T follicular helper cell (primary cell): ENCODE measurements at places on chromosomes 1 and 21.

DNA sequence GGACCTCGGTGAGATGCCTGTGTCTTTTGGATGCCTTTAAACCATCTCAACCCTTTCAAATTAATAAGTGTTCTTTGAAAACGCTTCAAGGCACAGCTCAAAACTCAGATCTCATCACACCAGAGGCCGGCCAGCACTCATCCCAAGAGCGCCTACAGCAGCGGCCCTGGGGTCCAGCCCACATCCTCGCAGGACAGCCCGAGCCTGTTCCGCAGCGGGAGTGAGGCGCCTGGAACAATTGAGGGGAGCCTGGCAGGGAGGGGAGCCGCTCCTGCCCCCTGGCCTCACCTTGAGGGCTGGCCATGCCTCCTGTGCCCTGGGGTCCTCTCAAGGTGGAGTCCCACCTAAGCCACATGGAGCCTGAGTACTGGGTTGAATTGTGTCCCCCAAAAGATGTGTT lies 37.9 kb downstream of the ACOT7 start:
- no peak for DNase-seq

DNA sequence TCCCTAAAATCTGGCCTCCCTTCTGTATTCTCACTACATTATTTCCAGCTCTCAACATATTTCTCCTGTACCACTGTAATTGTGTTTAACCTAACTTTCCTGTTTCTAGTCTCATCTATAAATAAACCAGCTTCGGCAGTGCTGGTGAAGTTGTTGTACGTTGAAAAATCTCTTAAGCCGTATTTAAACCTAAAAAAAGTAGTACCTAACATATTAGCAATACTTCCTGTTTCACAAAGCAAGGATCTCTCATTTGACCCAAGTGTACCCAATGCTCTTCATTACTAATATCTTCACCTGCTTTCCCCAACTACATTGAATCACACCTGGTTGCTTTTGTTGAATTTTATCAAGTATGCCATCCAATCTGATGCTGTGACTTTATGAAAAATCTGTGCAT lies 42.2 kb upstream of the RGS21 start:
- DNase-seq, result no peak

DNA sequence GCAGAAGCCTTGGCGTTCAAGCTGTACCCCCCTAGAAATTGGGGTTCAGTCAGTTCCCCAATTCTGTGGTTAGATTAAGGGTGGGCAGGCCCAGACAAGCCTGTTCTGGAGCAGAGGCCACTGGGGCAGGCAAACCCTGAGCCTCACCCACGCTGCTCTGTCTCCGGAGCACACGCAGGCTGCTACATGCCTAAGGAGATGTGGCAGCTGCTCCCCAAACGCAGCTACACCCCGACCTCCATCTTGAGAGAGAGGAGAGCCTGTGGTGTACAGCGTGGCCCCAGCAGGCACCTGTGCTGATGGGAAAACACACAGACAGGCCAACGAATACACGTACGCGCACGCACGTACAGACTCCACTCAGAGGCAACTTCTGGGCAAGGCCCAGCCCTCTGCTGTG lies 33.9 kb upstream of the GRHL3 start:
- no peak for DNase-seq

DNA sequence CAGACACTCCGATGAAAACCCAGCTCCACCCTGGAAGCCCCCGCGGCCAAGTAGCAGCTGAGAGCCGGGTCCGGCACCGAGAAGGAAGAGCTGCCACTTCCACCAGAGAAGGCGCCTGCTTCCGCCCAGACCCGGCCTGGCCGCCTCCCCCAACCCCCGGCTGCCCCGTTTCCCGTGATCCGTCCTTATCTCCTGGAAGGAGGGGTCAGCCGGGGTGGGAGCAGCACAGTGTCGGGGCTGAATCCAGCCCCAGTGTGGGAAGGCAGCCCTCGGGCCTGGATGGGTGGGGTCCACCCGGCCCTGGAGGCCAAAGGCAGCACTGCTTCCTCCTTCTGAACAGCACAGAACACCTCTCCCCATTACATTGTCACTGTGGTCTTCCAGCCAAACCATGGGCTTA lies 69.4 kb downstream of the MEGF6 start:
- no peak for DNase-seq

- DNase-seq, result no peak
These were observed 4.5 kb downstream of the CNR2 start for GRCh38 chr1:23908453-23909341.

DNA sequence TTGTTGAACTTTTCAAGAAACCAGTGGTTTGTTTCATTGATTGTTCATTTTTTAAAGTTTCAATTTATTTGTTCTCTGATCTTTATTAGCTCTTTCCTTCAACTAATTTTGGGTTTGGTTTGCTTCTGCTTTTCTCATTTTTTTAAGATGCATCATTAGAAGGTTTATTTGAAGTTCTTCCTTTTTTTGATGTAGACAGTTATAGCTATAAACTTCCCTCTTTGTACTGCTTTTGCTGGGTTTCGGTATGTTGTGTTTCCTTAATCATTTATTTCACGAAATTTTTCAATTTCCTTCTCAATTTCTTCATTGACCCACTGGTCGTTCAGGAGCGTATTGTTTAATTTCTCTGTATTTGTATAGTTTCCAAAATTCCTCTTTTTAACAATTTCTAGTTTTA lies 133.3 kb upstream of the GPR52 start:
- DNase-seq, result no peak

DNA sequence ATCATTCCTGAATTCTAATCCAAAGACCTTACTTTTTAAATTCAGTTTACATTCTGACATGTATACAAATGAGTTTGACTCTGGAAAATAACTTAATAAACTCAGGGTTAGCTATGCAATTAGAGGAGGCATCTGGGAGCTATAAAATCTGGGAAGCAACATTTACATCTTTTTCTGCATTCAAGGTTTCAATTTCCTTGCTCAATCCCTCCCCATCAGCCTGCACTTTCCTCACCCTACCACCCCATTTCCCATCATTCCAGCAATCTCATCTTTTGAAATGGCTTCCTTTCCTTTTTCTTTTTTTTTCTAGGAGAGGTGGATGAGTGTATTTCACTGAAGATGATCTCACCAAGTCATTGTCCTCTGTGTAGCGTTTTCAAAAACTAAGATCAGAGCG lies 65.3 kb upstream of the BEND5 start:
- no peak for DNase-seq

- DNase-seq, result no peak
These were observed 24.3 kb downstream of the AHCTF1 start for GRCh38 chr1:246907472-246907871.

GRCh38 chr1:110490791-110491451 lies 28.1 kb downstream of the KCNA10 start:
- no peak for DNase-seq

GRCh38 chr1:107183011-107183410 lies 42.2 kb downstream of the NTNG1 start:
- DNase-seq, result no peak

DNA sequence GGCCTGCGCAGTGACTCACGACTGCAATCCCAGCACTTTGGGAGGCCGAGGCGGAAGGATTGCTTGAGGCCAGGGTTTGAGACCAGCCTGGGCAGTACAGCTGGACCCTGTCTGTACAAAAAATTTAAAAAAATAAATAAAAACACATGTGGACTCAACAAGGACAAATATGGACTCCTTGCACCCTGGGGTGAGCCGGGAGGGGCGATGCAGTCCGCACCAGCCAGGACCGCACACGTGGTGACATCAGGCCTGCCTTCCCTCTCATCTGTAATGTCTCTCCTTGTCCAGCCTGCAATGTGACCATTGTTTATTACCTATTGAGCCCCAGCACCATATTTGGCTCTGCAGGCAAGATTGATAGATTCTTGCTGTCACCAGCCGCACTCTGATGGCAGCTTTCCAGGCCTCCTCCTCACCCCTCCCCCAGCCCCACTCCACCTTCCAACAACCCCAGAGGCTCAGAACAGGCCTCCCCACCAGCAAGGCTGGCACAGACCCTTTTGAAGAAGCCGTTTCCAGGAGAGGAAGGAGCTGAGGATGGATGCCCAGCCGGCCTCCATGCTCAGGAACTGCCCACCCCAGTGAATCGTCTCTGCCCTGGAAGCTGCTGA lies 55.2 kb downstream of the IRF2BP2 start:
- DNase-seq, result no peak

DNA sequence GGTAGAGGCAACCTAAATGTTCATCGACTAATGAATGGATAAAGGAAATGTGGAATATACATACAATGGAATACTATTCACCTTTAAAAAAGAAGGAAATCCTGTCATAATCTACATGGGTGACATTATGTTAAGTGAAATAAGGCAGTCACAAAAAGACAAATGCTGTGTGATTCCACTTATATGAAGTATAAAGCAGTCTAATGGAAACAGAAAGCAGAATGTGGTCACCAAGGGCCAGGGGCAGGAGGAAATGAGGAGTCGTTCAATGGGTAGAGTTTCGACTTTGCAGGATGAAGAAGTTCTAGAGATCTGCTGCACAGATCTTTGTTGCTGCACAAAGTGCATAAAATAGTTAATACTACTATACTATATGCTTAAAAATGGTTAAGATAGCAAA lies 7.8 kb downstream of the DIPK1A start:
- no peak for DNase-seq

DNA sequence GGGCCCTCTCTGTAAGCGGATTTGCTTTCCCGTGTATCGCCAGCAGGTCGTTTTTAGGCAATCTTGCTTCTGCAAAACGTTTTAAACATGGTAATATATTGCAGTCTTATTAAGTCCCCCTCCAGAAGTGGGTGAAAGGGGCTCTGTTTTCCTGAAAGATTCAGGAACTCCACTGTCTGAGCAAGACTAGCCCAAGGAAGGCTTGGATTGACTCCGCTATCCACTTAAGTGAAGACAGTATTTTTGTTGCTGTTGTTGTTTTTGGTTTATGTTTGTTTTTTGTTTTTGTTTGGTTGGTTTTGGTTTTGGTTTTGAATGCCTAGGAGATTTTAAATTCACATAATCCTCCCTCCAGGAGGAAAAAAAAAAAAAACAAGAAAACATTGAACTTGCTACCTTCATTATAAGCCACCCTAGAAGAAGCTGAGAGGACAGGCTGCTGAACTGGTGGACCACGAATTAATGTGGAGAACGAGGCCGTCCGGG lies 29.1 kb upstream of the NFIA start:
- DNase-seq, result no peak

- DNase-seq, result no peak
These were observed 3.5 kb upstream of the DMRTA2 start for GRCh38 chr1:50426702-50427085.

GRCh38 chr21:45103971-45104520 lies 29.7 kb downstream of the ADARB1 start:
- DNase-seq, result no peak
